Posterior vena cava (tissue), 2 donors: ENCODE measurements at places on chromosomes 3 and 15. TPM values are rescaled to one million over a fixed set of nuclear protein-coding genes. Genes with fewer than 3 reads are reported as not detected.

Gene UNC13C
- total RNA-seq = 0.05 TPM

Gene DET1
- 3.1 TPM for total RNA-seq

Gene TLR9
- 0.52 TPM for total RNA-seq

Gene GP5
- total RNA-seq = 0.09 TPM

Gene DUOX1
- 0.62 TPM for total RNA-seq

Gene GPR176
- total RNA-seq = 24.2 TPM

Gene KCNAB1
- total RNA-seq = 33.1 TPM

Gene FAM3D
- not detected for total RNA-seq

Gene TUSC2
- 19.1 TPM for total RNA-seq

Gene DUOXA1
- total RNA-seq = 0.81 TPM

Gene MAP6D1
- not detected for total RNA-seq

Gene CLDN18
- not detected for total RNA-seq

Gene FETUB
- total RNA-seq = 0.79 TPM

Gene CCDC39
- total RNA-seq = 0.65 TPM

Gene GTF2E1
- total RNA-seq = 12.0 TPM

Gene FOXL2NB
- not detected for total RNA-seq

Gene ATP13A5
- not detected for total RNA-seq

Gene RAB6B
- total RNA-seq = 6.9 TPM

Gene MOBP
- 0.19 TPM for total RNA-seq

Gene CSTA
- 3.5 TPM for total RNA-seq

Gene IQGAP1
- total RNA-seq = 265 TPM

Gene GORASP1
- total RNA-seq = 61.8 TPM

Gene TNFSF10
- 17.3 TPM for total RNA-seq

Gene AGBL1
- total RNA-seq = not detected

Gene CGNL1
- 20.0 TPM for total RNA-seq

Gene EIF3J
- total RNA-seq = 60.2 TPM

Gene HRG
- not detected for total RNA-seq

Gene TARS3
- total RNA-seq = 10.9 TPM

Gene QARS1
- total RNA-seq = 137 TPM

Gene ZIC4
- total RNA-seq = 1.8 TPM

Gene MYRIP
- 6.7 TPM for total RNA-seq

Gene STRIT1
- total RNA-seq = not detected

Gene LRRIQ4
- not detected for total RNA-seq

Gene PRR23C
- not detected for total RNA-seq

Gene NCK1
- total RNA-seq = 32.4 TPM

Gene VGLL3
- total RNA-seq = 87.2 TPM

Gene TEX55
- total RNA-seq = not detected

Gene PLSCR2
- total RNA-seq = not detected

Gene MASP1
- total RNA-seq = 13.9 TPM
